ENCODE measurements at places on chromosomes 3 and 15. TPM values are rescaled to one million over a fixed set of nuclear protein-coding genes. Genes with fewer than 3 reads are reported as not detected.
A peak's percentile ranks its signal among the peaks of the same experiment; 100 is the strongest.

RHOA gene
- 345 TPM for polyA plus RNA-seq

DNA sequence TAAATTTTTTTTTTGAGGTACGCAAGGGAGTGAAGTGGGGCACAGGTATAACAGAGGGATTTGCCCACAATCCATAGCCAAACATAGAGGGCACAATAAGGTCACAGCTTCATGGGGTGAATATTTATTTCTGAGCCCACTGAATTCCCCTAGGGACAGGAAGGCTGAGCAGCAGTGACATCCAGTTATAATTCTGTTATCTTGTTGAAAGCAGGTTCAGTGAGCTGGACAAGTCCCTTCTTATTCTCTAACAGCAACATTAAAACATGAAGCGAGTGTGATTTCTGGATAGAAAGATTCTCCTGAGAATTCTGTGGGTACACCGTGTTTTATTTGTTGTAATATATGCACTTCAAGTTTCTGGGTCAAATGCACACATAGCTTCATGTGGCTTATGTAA, 538.2 kb downstream of the NAALADL2 start:
- no peak for DNase-seq

UNC13C gene
- 0.45 TPM for polyA plus RNA-seq

ENTPD3 gene
- 1.1 TPM for polyA plus RNA-seq

DNA sequence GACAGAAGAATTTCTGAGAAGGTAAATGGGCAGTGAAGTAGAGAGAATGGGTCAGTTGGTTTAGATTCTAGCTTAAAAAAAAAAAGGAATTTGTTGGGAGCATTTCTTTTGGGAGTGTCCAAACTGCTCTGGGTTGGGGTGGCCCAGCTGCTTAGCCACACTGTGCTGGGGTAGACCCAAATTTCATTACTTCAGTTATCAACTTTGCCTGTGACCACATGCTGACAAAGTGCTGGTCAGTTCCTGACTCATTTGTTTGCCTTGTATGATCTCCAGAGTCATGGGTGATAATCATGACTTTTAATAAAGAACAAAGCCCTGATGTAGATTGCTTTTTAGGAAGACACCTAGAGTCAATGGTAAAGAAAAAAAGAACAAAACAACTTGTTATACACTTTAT, 121.5 kb upstream of the FGF7 start:
- DNase-seq: no peak

RLBP1 gene
- not detected for polyA plus RNA-seq

PLSCR1 gene
- 53.5 TPM for polyA plus RNA-seq

HRH1 gene
- polyA plus RNA-seq: 1.9 TPM

GRCh38 chr3:151995091-151995490, 121.6 kb downstream of the SUCNR1 start:
- no peak for DNase-seq

DNA sequence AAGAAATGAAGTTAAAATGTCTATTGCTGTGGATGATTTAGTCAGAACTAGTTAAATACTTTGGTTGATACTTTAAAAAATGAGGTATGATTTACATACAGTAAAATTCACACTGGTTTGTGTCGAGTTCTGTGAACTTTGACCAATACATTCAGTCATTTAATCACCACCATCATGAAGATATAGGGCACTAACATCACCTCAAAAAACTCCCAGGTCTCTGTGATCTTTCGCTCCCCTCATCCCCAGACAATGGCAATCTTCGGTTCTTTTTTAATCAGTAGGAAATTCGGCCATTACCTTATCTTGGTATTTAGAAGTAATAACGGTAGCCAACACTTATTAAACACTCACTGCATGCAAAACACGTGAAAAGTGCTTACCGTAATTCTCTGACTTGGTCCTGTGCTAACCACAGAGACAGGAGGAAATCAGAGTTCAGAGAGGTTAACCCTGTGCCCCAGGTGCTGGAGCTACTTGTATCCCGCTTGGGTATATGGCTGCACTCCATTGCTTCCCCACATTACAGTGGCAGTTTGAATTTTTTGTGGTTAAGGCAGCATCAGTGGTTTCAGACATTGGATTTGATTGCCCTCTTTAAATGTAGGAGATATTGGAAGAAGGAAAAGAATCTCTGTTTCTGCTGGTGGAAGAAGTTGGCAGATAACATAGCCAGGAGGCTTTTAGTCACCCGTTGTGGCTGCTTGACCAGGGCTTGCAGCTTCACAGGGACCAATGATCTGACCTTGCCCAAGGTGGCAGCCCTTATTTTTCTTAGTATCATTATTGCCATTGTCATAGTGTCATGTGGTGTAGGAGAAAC, 4.2 kb downstream of the PLCL2 start:
- no peak for DNase-seq

DNA sequence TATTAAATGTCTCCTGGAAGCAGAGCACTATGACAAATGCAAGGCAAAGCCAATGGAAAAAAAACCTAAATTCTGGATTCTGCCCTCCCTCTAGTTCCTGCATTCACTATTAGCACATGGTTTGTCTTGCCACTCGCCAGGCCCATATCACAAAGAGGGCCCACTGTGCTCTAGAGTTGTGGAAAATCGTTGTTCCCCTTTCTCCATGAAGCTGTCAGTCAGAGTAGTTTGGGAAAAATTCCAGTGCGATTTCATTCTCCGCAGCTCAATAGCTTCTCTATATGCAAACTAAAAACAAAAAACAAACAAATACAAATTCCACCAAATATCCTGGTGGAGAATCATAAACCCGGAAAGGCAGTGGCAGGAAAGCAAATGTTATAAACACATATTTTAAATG, 77.3 kb downstream of the RORA start:
- DNase-seq: no peak

UBR1 gene
- polyA plus RNA-seq: 6.0 TPM

GRCh38 chr15:77495838-77496596, 75.3 kb downstream of the HMG20A start:
- DNase-seq: no peak

GRCh38 chr3:69203631-69204314, 81.4 kb upstream of the LMOD3 start:
- DNase-seq: peak; percentile 18

DNA sequence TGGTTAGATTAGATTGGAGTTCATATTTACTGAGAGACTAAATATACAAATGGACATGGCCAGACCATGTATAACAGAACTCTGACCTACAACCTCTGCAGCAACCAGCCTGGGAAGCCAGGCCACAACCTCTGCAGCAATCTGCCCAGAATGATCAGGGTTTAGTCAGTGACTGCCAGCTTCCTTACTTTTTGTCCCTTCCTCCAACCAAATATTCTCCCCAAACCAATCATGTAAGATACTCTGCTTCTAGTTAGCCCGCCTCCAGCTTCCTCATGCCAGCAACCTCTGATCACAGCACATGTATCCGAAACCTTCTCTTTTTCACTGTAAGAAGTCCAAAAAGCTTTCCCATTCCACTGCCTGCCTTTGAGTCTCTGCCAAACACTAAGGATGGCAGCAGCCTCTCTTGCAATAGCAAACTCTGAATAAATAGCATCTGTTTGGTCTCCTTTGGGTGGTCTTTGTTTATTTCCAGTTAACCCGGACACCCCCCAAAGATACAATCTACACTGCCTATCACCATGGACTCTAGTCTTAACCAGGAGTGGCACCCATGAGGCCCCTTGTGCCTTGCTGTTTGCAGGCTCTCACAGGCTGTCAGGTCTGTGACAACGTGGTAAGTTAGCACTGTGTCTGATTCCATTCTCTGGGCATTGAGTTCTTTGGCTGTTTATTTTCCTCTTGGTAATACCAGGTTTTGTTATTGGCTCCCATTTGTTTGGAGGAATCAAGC, 102.2 kb downstream of the ERC2 start:
- DNase-seq: no peak

- no peak for DNase-seq
Measured at GRCh38 chr3:169232863-169233262, 430.6 kb downstream of the MECOM start.

DNA sequence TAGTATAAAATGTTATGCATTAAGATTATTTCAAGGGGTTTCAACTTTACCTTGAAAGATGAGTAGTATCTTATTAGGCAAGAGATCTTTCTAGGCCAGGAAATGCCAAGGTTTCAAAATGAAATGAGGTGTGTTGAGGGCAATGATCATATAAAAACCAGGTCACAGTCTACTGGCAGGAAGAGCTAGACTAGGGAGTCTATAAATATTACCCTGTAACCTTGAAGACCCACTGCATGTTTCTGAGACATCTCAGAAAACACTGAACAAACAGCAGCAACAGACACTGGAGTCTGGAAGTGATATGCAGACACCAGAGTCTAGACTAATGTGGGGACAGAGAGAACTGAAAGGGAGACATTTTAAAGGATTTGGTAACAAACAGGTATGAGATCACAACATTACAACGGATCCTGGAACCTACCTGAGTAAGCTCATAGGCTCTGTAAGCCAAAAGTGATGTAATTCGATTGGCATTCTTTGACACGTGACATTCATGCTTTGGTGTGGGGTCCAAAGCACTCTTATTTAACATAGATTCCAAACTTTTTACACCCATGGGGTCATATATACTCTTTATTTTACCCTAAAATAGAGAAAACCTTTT, 15.0 kb downstream of the TASOR start:
- DNase-seq: no peak
